ENCODE measurements at places on chromosomes 12 and 14. TPM values are rescaled to one million over a fixed set of nuclear protein-coding genes. Genes with fewer than 3 reads are reported as not detected.

GRCh38 chr12:120625557-120626419, 14.6 kb upstream of the CABP1 start:
- no peak for DNase-seq

- DNase-seq = no peak
Observed at GRCh38 chr12:117331691-117332090, 29.7 kb downstream of the NOS1 start.

DNA sequence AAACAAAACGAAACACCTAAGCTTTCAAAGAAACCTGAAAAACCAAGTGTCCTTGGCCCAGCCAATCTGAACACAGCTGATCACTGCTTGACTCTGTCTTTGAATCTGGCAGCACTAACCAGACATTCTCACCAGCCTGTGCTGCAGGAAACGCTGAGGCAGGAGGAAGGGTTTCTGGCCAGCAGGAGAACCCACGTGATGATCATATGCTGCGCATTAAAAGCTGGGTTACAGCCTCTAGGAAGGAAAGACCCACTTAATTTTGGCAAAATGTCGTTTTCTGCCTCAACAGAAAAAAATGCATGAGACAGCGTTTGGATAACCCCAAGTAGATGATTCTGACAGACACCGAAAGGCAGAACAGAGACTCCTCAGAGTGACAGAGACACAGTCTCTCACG, 9.8 kb downstream of the APPL2 start:
- peak; percentile 97 for DNase-seq

GRCh38 chr12:52956987-52957386, 8.1 kb downstream of the KRT18 start:
- DNase-seq = peak; percentile 70

DNA sequence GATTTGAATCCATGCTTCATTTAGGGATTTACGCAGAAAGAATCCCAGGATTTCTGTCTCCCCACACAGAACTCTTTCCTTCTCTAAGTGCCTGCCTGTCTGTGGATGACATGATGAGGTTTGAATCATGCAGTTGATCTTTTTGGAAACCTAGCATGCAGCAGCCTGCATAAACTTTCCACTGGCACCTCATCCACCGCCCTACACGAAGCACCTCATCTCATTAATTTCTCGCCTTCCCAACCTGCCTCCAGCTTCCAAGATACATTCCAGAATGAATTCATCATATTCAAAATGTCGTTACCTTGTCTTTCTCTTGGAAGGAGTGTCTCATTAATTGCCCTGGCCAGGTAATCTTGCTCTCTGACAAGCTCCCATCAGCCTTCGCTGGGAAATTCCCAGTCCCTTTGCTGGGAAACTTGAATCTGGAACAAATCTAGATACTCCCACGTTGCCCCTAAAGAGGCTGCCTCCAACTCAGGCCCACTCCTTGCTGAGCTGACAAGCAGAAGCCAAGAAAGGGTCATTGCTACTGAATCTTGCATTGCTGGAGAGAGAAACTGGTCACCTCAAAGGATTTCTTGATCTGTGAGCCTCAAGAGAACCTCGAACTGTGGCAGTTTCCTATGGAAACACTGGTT, 48.2 kb downstream of the SERPINA3 start:
- no peak for DNase-seq

- no peak for DNase-seq
Observed at GRCh38 chr14:49915085-49915484, 22.2 kb downstream of the ARF6 start.

GRCh38 chr14:53938136-53938837, 18.3 kb downstream of the BMP4 start:
- DNase-seq = no peak

DNA sequence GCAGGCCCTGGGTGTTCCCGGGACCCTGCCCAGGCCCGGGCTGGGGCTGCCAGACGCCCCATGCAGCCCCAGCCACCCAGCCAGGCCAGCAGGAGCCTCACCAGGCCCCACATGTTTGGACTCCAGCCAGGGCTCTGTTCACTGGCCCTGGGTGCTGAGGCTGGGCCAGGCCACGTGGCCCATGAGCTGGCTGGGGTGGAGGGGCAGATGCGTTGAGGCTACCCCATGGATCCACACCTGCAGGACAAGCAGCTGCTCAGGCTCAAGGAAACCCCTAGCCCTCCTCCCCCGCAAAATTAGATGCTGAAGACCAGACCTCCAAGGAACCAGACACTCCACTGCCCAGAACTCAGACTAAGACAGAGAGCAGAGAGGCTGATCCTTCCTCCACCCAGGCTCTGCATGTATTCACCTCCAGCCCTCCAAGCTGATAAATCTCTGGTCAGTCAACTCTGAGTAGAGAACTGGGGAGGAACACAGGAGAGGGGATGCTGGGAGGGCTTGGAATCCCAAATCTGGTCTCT, 1.6 kb downstream of the CDH24 start:
- peak; percentile 29 for DNase-seq

DNA sequence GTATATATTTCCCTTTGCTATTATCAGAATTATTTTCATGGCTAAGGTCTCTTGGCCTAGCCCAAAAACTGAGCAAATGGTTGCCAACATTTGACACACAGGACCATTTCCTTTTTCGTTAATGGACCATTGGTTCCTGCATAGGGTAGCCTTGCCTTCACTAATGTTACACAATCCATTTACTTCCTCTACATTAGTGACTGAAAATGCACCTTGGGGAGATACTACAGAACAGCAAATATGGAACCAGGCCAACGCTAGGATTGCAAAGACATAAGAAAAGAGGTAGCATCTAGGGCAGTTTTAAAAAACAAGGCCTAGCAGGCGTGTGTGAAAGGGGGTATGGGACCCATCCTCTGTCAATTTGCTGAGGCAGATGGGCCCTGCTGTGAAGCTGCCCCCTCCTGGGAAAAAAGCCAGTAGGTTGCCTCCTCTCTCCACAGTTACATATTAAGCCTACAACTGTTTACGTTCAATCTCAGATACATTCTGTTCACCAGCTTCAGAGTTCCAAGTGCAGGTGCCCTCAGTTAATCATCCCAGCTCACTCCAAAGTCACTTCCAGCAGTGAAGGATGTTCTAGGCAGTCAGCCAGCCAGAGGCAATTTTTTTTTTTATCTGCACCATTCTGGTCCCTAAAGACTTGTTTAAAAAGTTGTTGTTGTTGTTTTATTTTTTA, 15.0 kb downstream of the AQP6 start:
- no peak for DNase-seq

DNA sequence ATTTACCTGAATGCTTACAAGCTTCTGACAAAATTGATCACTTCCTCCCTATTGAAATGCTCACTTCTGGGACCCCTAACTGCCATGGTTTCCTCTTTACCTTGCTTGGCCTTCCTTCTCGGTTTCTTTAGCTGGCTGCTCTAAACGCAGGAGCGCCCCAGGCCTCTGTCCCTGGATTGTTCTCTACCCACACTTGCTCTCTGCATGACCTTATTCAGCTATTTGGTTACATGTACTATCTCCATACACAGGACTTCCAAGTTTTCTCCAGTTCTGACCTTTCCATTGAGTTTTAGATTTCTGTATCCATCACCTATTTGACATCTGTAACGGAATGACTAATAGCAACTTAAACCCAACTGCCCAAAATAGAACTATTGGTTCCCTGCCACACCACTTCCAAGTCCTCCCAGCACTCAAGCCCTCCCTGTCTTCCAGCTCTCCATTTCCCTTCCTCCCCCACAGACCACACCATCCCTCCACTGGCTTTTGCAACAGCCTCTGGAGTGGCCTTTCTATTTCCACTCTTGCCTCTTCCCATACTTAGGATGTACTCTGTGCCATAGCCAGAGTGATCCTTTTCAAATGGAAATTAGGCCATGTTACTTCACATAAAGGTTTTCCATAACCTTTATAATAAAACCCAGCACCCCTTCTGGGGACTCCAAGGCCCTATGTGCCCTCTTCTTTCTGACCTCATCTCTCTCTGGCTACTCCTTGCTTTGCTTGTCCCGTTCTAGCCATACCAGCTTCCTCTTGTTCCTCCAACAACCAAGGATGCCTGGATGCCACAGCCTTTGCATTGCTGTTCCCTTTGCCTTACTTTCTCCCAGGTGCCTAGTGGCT, 202.2 kb downstream of the AEBP2 start:
- DNase-seq = no peak

DNA sequence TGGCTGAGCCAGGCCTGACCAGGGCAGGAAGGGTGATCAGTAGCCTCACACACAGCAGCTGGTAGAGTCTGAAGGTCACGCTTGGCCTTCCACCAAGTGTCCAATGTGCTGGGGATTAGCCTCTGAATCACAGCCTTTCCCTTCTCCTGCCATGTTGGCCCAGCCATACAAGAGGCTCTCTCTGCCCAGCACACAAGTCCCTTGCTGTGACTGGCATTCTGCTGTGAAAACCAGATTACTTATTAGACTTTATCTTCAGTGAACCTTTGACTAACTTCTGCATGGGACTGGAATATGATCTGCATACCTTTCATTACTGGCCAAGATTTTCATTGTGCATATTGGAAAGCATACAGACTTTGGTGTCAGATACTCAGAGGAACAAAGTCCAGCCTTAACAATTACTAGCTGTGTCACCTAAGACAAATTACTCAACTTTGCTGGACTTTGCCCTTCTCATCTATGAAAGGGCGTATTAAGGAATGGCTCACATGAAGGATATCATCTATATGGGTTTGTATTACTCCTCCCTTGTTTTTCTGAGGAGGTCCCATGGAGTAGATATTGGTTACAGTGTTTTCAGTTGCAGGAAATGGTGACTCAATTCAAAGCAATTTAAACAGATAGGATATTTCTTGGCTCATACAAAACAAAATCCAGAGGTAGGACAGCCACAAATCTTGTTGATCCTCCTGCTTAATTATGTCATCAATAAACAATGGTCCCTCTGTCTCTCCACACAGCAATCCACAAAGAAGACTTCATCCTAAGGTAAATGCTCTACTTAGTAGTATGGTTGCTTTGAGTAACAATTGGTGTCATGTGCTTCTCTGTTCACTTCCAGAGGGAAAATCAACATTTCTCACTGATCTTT, 99.6 kb downstream of the DYRK2 start:
- peak; percentile 72 for DNase-seq

GRCh38 chr14:87178277-87178676, 814.7 kb downstream of the GALC start:
- no peak for DNase-seq

GRCh38 chr12:91778091-91778832, 367.4 kb downstream of the BTG1 start:
- DNase-seq = peak; percentile 13

GRCh38 chr12:113479590-113480335, 8.1 kb upstream of the LHX5 start:
- DNase-seq = peak; percentile 20

DNA sequence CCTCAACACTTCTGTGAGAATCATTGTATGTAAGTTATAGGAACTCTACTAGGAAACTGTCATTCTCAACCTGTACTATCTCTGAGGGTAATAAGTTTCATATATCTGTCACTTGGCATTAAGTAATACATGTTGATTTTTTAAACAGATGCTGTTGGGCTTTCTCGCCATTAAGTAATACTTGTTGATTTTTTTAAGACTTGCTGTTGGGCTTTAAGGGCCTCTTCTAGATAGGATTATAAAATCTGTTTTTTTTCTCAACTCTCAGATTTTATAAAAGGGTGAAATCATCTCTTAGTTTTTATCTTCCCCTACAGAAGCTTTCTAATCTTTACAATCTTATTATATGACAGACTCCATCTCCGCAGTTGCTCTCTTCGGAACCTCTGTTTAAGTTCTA, 5.6 kb downstream of the WASHC4 start:
- DNase-seq = no peak

- peak; percentile 84 for DNase-seq
Observed at GRCh38 chr12:29611906-29612305, 114.4 kb upstream of the OVCH1 start.

DNA sequence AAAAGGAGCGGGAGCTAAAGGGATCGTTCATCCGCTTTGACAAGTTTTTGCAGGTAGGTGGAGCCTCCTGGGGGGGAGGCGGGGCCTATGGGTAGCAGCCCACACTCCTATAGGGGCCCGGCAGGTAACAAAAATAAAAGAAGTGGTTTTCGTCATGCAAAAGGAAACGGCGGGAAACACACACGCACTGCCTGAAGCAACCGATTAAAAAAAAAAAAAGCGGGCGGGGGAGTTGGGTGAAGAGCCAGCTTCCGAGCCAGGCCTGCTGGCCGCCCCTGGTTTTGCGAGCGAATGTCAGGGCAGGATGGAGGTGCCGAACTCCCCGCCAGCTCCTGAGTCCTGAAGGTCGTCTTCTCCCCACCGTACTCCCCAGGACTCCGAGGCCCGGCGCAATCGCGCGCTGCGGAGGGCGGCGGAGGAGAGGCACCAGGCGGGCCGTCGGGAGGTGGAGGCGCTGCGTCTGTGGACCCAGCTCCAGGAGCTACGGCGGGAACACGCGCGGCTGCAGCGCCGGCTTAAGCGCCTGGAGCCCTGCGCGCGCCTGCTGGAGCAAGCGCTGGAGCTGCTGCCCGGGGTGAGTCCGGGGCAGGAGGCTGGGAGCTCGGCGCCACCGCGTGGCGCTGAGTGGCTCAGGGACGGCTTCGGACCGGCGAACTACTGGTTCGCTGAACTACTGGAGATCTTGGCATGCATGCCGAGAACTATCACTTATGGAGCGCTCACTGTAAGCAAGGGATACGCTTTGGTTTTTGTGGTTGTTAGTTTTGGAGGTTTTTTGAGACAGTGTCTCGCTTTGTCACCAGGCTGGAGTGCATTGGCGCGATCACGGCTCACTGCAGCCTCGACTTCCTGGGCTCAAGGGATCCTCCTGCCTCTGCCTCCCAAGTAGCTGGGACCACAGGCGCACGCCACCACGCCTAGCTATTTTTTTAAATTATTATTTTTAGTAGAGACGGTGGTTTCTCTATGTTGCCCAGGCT, 3.6 kb downstream of the CFAP73 start:
- DNase-seq = peak; percentile 65

- no peak for DNase-seq
Observed at GRCh38 chr14:101120641-101121507, 217.4 kb upstream of the RTL1 start.

DNA sequence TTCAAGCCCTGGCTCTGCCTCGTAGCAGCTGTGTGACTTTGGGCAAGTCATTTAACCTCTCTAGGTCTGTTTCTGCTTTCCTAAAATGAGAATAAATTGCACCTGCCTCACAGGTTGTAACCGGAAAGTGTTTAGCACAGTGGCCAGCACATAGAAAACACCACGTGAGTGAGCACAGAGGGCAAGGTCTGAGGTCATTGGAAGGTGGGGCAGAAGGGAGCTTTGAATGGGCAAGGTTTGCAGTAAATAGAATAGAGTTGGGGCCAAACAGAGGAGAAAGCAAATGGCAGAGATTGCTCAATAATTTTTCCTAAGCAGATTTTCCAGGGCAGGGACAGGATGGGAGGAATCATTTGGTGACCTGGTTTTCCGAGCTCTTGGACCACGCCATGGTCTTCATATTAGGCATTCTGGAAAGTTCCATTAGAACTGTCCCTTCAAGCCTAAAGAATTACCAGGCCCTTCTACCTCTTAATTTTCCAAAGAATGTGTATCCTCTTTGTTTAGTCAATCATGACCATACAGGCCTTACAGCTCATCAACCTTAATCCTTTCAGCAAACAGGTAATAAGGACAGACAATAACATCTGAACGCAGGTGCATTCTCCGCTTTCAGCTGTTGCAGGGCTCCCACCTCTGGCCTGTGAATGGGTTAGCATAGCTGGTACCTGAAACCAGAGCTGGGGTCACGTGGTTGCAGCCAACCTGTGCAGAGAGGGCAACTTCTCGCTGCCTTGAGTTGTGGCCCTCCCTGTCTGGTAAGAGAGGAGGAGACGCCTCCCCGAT, 53.8 kb downstream of the VWF start:
- no peak for DNase-seq

SMAGP gene
- total RNA-seq = 15.6 TPM

LALBA gene
- not detected for total RNA-seq

PPFIBP1 gene
- 78.6 TPM for total RNA-seq

PLEK2 gene
- 2.5 TPM for total RNA-seq

RASAL1 gene
- total RNA-seq = not detected

LRFN5 gene
- total RNA-seq = 3.6 TPM

CMKLR1 gene
- total RNA-seq = not detected

RNASE4 gene
- total RNA-seq = 8.1 TPM

TRIM9 gene
- under 0.01 TPM for total RNA-seq
